HAP-1 (cell line): ENCODE measurements at places on chromosomes 5 and 9.

DNA sequence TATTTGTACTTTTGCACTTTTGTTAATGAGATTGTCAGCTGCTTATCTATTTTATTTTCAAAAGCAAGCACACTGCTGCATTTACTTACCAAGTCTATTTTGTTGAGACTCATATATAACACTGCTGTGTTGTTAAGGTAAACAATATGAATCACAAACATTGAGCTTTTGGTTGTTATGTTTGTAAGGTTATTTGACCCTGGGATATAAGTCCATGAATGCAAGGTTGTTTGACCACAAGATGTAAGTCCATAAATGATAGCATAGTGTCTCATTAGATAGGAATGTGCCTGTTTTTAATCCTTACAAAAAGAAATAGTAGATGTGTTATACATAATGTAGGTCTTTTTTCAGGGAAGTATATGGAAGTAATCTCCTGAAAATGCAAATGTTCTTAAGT is 845.9 kb downstream of the CDH9 start:
- DNase-seq, result no peak

- no peak for DNase-seq
These were observed 182.5 kb downstream of the PSAT1 start for GRCh38 chr9:78479441-78479840.

DNA sequence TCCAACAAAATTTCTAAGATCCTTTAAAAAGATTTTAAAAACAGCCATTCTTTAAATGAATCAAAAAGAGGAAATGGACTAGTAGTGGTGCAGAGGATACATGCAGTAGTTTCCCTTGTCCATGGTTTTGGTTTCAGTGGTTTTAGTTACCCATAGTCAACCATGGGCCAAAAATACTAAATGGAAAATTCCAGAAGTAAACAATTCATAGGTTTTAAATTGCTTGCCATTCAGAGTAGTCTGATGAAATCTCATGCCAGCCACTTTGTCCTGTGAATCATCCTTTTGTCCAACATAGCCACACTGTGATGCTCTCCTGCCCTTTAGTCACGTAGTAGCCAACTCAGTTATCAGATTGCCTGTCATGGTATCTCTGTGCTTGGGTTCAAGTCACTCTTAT is 286.1 kb downstream of the ANXA1 start:
- DNase-seq, result no peak

- DNase-seq, result no peak
These were observed 17.4 kb upstream of the CD180 start for GRCh38 chr5:67214036-67214435.

DNA sequence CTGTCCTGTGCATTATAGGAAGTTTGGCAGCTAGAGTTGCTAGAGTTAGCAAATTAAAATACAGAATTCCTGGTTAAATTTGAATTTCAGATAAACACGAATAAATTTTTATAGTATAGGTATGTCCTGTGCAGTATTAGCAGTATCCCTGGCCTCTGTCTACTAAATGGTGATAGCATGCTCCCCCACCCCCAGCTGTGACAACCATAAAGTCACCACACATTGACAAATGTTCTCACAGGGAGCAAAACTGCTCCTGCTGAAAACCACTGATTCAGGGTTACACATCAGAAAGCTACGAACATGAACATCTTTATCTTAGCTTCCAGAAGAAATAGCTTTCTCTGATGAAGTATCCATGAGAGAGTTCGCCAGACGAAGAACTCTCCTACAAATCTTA is 91.8 kb upstream of the CCDC112 start:
- no peak for DNase-seq

GRCh38 chr5:140186267-140186671 is 11.3 kb downstream of the CYSTM1 start:
- DNase-seq, result no peak

GRCh38 chr5:40853632-40854192 is 12.5 kb downstream of the CARD6 start:
- DNase-seq, result no peak

GRCh38 chr9:128250839-128251731 is 24.7 kb downstream of the GOLGA2 start:
- DNase-seq, result no peak

- DNase-seq, result no peak
These were observed 15.7 kb upstream of the FGD3 start for GRCh38 chr9:92931606-92932005.

DNA sequence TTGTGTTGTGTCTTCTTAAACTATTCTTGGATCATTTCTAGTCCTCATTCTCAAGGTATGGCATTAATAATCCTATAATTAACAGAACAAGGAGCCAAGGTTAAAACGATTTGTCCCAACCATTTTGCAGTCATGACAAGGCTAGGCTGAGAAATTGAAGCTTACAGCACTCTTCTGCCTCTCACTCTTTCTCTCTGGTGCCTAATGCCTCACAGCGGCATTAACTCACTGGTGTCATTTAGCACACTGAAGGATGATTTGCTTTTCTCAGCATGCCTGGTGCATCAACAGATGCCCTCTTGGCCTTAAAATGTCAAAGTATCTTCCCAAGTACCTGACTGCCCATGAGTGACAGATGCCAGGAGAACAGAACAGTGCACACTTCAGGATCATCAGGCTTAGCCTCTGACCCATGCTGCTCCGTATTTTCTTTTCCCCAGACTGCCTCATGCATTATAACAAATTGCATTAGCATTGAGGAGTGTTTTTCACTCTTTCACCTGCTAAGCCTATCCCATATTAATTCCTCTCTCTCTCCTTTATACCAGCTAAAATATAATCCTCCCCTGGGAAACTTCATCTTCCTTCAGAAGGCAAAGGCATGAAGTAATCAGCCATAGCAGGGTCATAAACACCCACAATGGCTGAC is 61.1 kb upstream of the SV2C start:
- DNase-seq, result no peak

- DNase-seq, result no peak
These were observed 84.4 kb downstream of the CDH18 start for GRCh38 chr5:19903611-19904010.
